ENCODE measurements at places on chromosomes 11 and 22.

GRCh38 chr11:61963016-61963281 lies 4.5 kb downstream of the FTH1 start:
- peak; percentile 41 for DNase-seq

- no peak for DNase-seq
Measured at GRCh38 chr22:42367980-42368378, 64.2 kb downstream of the NFAM1 start.

GRCh38 chr11:112565551-112565950 lies 304.9 kb upstream of the PLET1 start:
- DNase-seq: no peak

DNA sequence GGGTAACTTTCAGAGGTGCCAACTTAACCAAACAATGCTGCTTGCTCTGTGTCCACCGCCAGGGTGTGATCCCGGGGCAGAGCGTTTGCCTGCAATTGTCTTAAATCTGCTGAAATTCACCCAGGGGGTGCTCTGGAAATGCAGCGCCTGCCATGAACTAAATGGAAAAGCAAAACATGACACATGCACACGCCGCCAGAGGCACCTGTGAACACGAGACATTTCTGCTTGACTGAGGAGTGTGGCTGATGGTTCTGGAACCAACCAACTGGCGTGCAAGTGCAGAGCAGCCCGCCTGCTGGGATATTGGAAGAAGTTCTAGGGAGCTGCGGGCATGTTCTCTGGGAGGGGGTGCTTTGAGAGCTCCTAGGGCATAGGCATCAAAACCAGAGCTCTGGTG lies 30.4 kb downstream of the DSCAML1 start:
- DNase-seq: no peak

GRCh38 chr11:88341522-88342251 lies 4.2 kb upstream of the CTSC start:
- DNase-seq: no peak

- no peak for DNase-seq
Measured at GRCh38 chr22:44181912-44182587, 1.3 kb downstream of the PARVG start.

GRCh38 chr11:48051217-48051830 lies 71.0 kb downstream of the PTPRJ start:
- no peak for DNase-seq

GRCh38 chr22:44592824-44593148 lies 94.8 kb upstream of the RTL6 start:
- no peak for DNase-seq

GRCh38 chr11:122140500-122140899 lies 24.5 kb upstream of the BLID start:
- no peak for DNase-seq

- no peak for DNase-seq
Measured at GRCh38 chr11:66953081-66953833, 4.9 kb downstream of the PC start.

DNA sequence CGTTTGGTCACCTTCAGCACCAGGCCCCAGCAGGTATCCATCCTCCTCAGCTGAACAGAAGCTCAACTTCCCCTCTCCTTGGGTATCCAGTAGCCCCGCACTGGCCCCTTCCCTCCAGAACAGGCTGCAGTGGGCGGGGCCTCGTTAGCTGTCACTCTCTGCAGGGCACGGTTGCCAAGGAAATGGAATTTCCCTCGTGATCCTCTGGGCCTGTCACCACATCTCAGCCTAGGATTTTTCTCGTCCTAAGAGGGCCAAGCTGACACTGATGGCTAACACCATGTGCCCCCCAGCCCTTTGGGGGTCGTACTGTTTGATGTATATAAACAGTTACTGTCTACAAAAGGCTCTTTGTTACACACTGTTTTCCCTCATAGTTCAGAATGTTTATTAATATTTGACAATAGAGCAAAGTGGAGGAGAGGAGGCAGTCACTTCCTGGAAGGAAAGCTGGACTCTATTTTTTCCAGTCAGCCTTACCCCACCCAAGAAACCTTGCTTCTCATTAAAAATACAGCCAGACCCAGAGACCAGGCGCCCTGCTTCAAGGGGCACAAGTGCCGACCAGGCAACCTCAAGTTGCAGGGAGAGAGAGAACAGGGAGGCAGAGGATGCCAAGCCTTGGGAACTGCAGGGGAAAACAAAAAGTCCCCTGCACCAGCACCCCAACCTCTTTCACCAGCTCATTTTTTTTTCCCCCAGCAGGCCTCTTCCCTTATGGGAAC lies 44.5 kb downstream of the FEZ1 start:
- DNase-seq: peak; percentile 71

DNA sequence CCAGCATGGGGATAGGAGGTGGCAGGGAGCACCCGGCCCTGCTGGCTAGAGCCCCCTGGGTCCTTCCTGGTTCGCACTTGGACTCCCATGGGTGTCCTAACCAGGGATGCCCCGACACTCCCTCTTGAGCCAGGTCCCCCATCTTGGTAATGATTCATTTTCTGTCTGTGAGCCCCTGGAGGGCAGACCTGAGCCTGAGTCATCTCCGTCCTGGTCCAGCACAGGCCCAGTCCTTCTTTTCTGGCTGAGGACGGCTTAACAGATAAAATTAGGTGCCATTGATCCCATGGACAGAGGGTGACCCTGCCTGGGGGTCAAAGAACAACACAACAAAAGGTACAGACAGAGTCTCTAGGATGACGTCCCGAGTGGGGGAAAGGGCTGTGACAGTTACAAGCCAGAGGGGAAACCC lies 3.5 kb downstream of the RHOD start:
- no peak for DNase-seq

DNA sequence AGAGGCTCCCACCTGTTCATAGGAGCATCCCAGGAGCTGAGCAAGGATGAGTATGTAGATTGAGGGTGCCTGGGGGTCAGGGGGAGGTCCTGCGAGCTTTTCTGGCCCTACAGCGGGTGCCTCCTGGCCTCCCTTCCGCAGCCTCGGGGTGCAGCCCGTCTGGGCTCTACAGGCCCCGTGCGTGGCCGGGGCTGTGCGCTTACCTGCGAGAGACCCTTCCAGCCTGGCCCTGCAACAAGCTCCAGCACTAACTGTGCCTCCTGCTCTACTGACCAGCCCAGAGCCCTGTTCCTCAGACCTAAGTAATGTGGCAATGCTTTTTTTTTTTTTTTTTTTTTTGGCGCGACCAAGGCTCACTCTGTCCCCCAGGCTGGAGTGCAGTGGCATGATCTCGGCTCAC lies 1129.1 kb downstream of the BRD1 start:
- DNase-seq: no peak

DNA sequence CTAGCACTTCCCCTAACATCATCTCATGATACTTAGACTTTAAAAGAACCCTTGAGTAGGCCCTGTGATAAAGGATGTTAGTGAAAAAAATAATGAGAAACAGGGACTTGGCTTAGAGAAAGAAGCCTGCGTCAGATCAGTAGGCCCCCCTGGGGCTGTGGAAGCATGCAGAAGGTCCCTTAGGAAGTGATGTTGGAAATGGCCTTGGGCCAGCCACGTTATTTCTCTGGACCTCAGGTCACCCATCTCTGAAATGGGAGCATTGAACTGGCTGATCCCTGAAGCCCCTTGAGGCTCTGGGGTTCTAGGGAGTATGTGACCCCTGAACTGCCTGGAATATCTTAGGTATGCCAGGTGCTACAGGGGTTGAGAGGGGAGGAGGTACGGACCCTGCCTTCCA lies 40.2 kb downstream of the MCM5 start:
- no peak for DNase-seq

GRCh38 chr11:93648158-93648557 lies 13.3 kb upstream of the CEP295 start:
- DNase-seq: no peak

DNA sequence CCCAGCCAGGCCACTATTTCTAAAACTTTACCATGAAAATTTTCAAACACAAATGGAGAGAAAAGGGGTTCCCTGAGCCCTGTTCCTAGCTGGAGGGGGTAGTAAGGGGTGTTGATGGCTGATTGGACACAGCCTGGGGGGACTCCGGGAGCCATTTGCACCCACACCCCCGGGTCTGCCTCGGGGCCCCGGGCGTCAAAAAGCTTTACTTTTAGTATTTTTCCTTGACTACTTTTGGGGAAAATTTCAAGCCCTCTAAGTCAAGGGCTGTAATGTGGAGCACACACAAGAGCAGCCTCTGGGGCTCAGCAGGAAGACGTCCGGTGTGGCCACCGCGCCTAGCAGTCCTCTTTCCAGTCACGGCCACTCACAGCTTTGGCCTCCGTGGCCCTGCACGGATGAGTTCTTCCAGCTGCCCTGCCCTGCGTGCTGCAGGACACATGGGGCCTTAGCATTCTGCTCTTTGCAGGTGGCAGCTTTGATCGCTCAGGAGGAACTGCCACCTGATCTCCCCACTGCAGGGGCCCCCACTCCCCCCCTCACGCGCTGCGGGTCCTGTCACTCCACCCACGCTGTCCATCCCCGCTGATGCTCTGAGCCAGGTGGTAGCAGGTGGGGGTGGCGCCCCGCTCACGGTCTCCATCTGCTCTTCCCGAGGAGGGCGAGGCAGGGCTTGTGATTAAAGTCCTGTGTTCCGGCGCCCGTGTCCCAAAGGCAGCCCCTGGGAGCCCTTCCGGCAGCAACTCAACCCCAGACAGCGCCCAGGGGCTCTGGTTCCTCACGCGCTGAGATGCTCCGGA lies 14.4 kb downstream of the RNH1 start:
- no peak for DNase-seq

GRCh38 chr11:9095421-9095820 lies 4.0 kb upstream of the SCUBE2 start:
- DNase-seq: no peak

- DNase-seq: peak; percentile 39
Measured at GRCh38 chr22:37983860-37984791, at the start of gene SOX10. Gene SOX10 (minus strand): TSS chr22:37984555. CDS start chr22:37983784, 771 bp downstream.

DNA sequence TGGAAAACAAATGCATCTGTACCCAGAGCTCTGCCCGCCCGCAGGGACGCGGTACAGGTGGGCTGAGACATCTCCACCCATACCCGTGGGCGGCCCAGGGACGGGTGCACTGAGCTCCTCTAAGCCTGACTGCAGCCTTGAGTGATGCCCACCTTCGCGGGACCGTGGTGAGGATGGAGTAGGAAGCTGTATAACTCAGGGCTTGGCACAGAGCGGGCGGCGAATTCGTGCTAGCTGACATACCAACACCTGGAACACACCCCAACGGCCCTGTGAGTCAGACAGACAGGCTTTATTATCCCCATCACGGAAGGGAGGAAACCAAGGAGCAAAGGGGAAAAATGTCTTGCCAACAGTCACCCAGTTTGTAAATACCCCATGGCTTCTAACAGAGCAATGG lies 61.9 kb downstream of the SMCO4 start:
- no peak for DNase-seq

GRCh38 chr11:1073261-1073724 lies 1.4 kb upstream of the MUC2 start:
- DNase-seq: no peak

- DNase-seq: no peak
Measured at GRCh38 chr11:68266936-68267880, 4.6 kb downstream of the C11orf24 start.

GRCh38 chr11:2096011-2096918 lies 42.9 kb downstream of the IGF2 start:
- DNase-seq: no peak

- no peak for DNase-seq
Measured at GRCh38 chr11:83021780-83022125, 49.9 kb downstream of the RAB30 start.

GRCh38 chr11:40514124-40514523 lies 945.3 kb downstream of the LRRC4C start:
- DNase-seq: no peak

DNA sequence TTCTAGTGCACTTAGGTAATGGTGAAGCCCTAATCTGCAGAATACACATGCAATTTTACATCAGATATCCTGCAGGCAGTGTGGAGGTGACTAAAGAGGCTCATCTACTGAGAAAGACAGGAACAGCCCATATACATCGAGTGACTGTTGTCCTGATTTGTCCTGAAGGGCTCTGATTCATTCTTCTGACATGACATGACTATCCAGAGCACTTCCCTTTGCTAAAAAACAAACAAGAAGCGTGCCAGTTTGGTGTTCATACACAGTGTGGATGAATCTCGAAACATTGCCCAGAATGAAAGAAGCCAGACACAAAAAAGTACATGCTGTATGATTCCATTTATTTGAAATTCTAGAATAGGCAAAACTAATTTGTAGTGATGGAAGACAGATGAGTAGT lies 48.0 kb upstream of the AMPD3 start:
- no peak for DNase-seq

GRCh38 chr22:50548040-50548920 lies 2.6 kb downstream of the KLHDC7B start:
- DNase-seq: no peak

DNA sequence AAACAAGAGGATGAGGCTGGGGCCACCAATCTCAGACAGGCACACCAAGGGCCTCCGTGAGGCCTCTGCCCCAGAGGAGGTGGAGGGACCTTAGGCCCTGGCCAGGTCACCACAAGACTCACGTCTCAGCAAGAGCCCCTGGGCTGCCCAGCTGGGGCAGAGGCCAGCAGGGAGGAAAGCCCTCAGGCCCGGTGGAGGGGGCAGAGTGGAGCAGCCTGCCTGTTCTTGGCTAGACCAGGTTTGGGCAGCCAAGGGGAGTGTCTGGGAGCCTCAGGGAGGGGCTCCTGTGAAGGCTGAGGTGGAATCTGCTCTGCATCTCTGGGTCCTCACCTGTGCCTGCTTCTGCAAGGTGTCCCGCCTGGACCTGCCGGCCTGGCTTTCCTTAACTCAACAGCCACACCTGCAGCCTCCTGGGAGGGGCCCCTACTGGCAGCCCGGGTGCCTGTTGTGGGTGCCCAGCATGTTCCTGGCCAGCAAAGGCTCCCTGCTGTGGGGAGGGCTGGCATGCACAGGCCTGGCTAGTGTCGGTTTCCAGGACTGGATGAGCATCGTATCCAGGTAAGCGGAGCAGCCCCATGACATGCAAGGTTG lies 11.9 kb downstream of the TTLL12 start:
- no peak for DNase-seq

GRCh38 chr11:124115782-124116616 lies 749 bp downstream of the VWA5A start:
- no peak for DNase-seq

All from C1 segment of cervical spinal cord (tissue), 14 donors.